ENCODE measurements at places on chromosomes 1 and 21.

DNA sequence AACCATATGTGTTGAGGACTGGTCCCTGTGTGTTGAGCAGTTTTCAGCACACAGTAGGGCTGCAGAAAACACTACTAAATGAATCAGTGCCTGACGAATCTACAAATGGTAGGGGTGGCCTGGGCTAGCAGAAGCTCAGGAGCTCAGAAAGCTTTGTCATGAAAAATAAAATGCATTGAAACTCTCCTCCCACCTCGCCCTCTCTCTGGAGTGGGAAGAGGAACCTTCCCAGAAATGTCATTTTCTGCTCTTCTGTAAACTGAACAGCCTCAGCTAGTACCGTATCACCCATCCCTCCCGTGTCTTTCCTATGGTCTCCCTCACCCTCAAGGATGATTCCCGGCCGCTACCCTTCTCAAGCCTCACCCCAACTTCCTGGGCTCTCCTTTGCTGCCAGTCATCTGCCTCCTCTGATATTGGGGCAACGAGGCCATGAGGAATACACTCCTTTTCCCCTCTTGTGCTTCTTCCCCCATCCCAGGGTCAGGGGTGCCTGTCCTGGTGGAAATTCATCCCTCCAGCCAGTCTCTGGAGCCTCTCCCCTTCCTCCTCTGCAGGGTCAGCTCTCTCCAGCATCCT lies 734.5 kb downstream of the PTPRU start:
- H3K27ac ChIP-seq, result no peak overlapping the region
- H3K4me3 ChIP-seq, result no peak overlapping the region
- no peaks in the 10 kb centered on the region for H3K4me1 ChIP-seq
- H3K27me3 ChIP-seq, result no peaks in the 10 kb centered on the region
- no peak for DNase-seq

- no peaks in the 10 kb centered on the region for H3K27me3 ChIP-seq
- H3K27ac ChIP-seq, result no peak overlapping the region
These were observed 46.6 kb downstream of the SSBP3 start for GRCh38 chr1:54359393-54360162.

- no peak overlapping the region for H3K4me3 ChIP-seq
- peaks cover 2% of the 10 kb centered on the region for H3K4me1 ChIP-seq
- DNase-seq, result no peak
- H3K27me3 ChIP-seq, result no peaks in the 10 kb centered on the region
- H3K36me3 ChIP-seq, result no peaks in the 10 kb centered on the region
- no peak overlapping the region for H3K27ac ChIP-seq
These were observed 277.4 kb upstream of the LRRC7 start for GRCh38 chr1:69290291-69290690.

DNA sequence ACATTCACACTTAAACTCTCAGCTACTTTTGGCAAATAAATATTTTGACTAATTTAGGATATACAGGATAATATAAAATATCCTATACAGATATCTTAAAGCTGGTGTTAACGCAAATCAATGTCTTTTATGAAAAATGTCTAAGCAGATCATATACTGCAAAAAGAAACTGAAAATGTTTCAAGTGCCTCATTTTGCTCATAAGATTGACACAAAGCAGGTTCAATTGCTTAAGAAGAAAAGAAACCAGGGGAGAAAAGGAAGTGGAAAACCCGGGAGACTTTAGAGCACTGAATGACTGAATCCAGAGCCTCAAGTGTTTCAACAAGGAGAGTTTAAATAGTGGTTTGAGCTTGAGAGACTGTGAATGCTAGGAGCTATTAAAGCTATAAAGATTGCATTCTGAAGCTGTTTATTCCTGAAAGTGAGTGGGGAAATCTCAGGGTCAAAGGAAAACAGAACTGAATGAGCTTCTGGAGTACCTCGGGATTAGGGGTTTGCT lies 1943.0 kb downstream of the MRPL39 start:
- no peaks in the 10 kb centered on the region for H3K27me3 ChIP-seq
- no peak overlapping the region for H3K4me3 ChIP-seq
- H3K4me1 ChIP-seq, result no peaks in the 10 kb centered on the region
- H3K36me3 ChIP-seq, result no peaks in the 10 kb centered on the region

DNA sequence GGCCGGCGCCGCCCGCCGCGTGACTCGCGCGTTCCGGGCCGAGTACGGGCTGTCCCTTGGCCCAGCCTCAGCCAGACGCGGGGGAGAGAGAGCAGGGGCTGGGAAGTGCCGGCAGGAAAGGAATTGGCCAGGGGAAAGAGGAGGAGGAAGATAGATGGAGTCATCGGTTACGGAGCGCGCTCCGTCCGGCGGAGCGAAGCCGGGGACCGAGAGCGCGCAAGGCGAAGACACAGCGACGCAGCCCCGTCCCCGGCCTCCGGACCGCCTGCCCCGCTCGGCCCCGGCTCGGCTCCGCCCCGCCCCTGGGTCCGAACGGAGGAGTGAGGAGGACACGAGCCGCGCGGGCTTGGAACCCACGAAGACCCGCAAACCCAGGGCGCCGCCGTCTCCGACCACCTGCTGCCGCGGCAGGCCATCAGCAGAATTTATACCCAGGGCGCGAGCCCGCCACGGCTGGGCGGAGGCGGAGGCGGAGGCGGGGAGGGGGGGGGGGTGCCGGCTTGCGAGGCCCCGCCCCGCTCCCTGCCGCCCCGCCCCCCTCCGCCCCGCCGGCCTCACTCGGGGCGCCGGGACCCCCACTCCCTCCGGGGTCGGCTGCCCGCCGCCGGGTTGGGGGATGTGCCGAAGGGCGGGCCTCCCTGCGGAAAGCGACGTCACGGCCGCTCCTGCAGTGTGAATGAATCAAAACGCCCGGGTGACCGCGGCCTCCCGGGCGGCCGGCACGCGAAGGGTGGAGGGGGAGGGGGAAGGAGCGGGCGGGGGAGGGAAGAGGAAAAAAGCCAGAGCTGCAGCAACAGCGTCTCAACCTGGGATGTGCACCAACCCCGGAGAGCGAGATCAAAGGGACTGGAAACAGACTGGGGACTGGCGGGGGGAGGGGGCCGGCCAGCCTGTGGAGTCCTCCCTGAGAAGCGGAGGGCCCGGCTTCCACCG lies at the start of gene LHX4:
TSS of gene LHX4 (plus strand) at position 782 of the 933 bp plus-strand sequence. CDS start 266 bp downstream, outside the sequence.
- H3K27ac ChIP-seq, result no peak within 1 kb of the TSS
- H3K4me3 ChIP-seq, result peak within 1 kb of the TSS; percentile 69
- peaks cover 62% of the 10 kb centered on the region for H3K27me3 ChIP-seq
- peaks cover 30% of the 10 kb centered on the region for H3K4me1 ChIP-seq
- no peak for DNase-seq

DNA sequence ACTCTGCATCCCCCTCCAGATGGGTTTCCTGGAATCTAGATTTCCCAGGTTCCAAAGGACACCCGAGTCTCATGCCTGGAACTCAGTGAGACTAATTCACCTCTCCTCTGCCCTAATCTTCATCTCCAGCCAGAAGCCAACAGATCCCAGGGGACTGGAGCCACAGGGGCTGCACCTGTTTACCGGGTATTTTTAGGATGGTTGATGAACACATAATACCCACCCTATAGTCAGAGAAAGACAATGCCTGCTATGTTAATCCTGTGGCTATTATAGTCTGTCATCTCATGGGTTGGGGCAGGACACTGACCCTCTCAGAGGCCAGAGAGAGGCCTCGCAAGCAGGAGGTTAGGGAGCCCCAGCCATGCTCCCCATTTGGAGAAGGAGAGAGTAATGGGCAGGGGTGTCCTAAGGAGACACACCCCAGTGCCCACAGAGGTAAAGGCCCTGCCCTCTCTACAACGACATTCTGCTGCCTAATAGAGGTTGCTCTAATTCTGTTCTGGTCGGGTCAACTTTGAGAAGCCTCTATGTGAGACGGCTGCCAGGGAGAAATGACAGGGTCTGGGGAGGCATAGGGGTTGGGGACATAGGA lies 1.0 kb upstream of the TNNI1 start:
- DNase-seq, result no peak
- H3K27me3 ChIP-seq, result peaks cover 3% of the 10 kb centered on the region
- no peak overlapping the region for H3K27ac ChIP-seq
- no peaks in the 10 kb centered on the region for H3K36me3 ChIP-seq

GRCh38 chr1:224170748-224171478 lies 12.1 kb upstream of the DEGS1 start:
- DNase-seq, result peak; percentile 22
- no peaks in the 10 kb centered on the region for H3K36me3 ChIP-seq
- no peak overlapping the region for H3K4me3 ChIP-seq
- H3K4me1 ChIP-seq, result peaks cover 21% of the 10 kb centered on the region
- H3K27ac ChIP-seq, result no peak overlapping the region
- no peaks in the 10 kb centered on the region for H3K27me3 ChIP-seq

GRCh38 chr1:224357626-224358124 lies 996 bp downstream of the CNIH4 start:
- peaks cover 12% of the 10 kb centered on the region for H3K4me1 ChIP-seq
- DNase-seq, result no peak
- H3K27me3 ChIP-seq, result no peaks in the 10 kb centered on the region
- H3K36me3 ChIP-seq, result no peaks in the 10 kb centered on the region
- H3K27ac ChIP-seq, result peak overlapping the region; percentile 82
- peak overlapping the region; percentile 88 for H3K4me3 ChIP-seq

GRCh38 chr1:101101360-101101759 lies 75.8 kb upstream of the DPH5 start:
- H3K4me3 ChIP-seq, result no peak overlapping the region
- H3K36me3 ChIP-seq, result no peaks in the 10 kb centered on the region
- no peaks in the 10 kb centered on the region for H3K27me3 ChIP-seq
- H3K4me1 ChIP-seq, result no peaks in the 10 kb centered on the region
- no peak for DNase-seq

DNA sequence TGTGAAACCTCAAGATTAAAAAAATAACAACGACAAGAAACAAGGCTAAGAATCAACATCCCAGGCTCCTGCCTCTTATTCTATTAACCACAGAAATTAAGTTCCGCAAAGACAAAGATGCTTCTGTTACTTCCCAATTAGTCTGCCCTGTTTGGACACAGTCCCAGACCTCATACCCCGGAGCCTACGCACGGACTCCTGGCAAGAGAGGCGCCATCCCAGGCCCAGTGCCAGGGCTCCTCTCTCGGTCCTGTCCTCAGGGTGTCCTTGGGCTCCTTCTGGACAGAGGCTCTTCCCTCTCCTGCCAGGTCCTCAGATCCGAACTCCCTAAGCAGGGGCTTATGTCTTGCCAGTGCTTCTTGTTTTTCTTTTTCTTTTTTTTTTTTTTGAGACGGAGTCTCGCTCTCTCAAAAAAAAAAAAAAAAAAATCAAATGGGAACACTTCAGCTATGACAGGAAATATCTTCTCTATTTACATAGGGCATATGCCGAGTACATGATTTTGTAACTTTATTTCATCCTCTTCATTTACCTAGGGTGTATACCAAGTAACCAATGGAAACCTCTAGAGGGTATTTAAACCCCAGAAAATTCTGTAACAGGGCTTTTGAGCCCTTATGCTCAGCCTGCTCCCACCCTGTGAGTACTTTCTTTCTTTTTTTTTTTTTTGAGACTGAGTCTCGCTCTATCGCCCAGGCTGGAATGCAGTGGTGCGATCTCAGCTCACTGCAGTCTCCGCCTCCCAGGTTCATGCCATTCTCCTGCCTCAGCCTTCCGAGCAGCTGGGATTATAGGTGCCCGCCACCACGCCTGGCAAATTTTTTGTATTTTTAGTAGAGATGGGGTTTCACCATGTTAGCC lies 11.7 kb upstream of the ENO1 start:
- no peaks in the 10 kb centered on the region for H3K27me3 ChIP-seq
- H3K4me1 ChIP-seq, result no peaks in the 10 kb centered on the region
- H3K27ac ChIP-seq, result no peak overlapping the region
- H3K4me3 ChIP-seq, result no peak overlapping the region

GRCh38 chr1:31362032-31362431 lies 10.8 kb downstream of the FABP3 start:
- no peak for DNase-seq
- no peaks in the 10 kb centered on the region for H3K27me3 ChIP-seq
- no peaks in the 10 kb centered on the region for H3K4me1 ChIP-seq
- H3K36me3 ChIP-seq, result peaks cover 17% of the 10 kb centered on the region
- no peak overlapping the region for H3K4me3 ChIP-seq

GRCh38 chr1:165050246-165050645 lies 306.3 kb downstream of the LMX1A start:
- H3K27me3 ChIP-seq, result no peaks in the 10 kb centered on the region
- no peak overlapping the region for H3K27ac ChIP-seq
- H3K36me3 ChIP-seq, result no peaks in the 10 kb centered on the region

DNA sequence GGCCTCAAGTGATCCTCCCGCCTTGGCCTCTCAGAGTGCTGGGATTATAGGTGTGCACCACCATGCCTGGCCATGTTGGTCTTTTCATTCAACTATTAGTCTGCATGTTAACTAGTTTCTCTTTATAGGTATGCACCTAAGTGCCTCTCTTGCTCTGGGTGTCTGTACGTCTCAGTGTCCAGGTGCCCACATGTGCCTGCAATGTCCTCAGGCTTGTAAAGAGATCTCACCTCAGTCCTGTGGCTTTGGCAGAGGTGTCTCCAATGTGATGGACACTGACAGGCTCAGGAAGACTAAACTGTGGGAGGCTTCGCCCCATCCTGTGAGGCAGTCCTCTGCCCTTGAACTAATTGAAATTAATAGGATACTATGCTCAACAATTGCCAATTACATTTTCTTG lies 526.3 kb downstream of the PTPRU start:
- H3K36me3 ChIP-seq, result no peaks in the 10 kb centered on the region
- no peak overlapping the region for H3K27ac ChIP-seq
- no peaks in the 10 kb centered on the region for H3K27me3 ChIP-seq

GRCh38 chr1:28835237-28835650 lies 23.3 kb downstream of the OPRD1 start:
- no peaks in the 10 kb centered on the region for H3K27me3 ChIP-seq
- H3K4me3 ChIP-seq, result no peak overlapping the region
- H3K4me1 ChIP-seq, result no peaks in the 10 kb centered on the region
- no peak for DNase-seq

DNA sequence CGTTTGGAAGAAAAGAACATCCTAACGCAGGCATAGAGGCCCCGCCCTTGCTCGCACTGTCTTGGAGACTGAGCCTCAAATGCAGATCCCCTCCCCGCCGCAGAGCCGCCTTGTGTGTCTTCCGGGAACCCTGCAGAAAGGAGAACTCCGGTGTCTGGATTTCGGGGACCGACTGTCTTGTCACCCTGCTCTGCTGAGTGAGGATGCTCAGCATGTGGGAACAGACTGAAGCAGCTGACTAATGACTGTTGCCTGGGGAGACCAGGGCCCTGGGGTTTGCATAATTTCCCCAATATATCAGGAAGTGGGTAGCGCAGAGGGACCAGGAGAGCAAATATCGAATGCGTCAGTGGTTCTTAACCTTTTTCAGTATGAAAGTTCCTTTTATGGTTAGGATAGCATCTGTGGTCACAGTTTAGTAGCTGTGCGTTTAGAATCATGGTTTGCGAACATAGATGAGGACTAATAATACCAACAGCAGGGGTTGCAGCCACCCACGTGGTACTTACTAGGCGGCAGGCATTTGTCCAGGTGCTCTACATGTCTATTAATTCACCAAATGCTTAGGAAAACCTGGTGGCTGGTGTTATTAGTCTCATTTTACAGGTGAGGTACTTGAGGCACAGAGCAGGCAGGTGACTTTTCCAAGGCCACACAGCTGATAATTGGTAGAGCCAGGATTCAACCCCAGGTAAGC lies 14.3 kb downstream of the GPR137B start:
- no peak overlapping the region for H3K27ac ChIP-seq
- peaks cover 3% of the 10 kb centered on the region for H3K4me1 ChIP-seq
- peak; percentile 41 for DNase-seq
- H3K36me3 ChIP-seq, result no peaks in the 10 kb centered on the region
- no peaks in the 10 kb centered on the region for H3K27me3 ChIP-seq
- no peak overlapping the region for H3K4me3 ChIP-seq

- H3K27me3 ChIP-seq, result no peaks in the 10 kb centered on the region
- H3K4me3 ChIP-seq, result no peak overlapping the region
- no peaks in the 10 kb centered on the region for H3K36me3 ChIP-seq
- H3K4me1 ChIP-seq, result no peaks in the 10 kb centered on the region
- DNase-seq, result no peak
- H3K27ac ChIP-seq, result no peak overlapping the region
These were observed 147.6 kb downstream of the DSCAM start for GRCh38 chr21:40699366-40699765.

- H3K4me1 ChIP-seq, result no peaks in the 10 kb centered on the region
- H3K27me3 ChIP-seq, result no peaks in the 10 kb centered on the region
- H3K27ac ChIP-seq, result no peak overlapping the region
- H3K36me3 ChIP-seq, result no peaks in the 10 kb centered on the region
These were observed 15.2 kb downstream of the ADCY10 start for GRCh38 chr1:167898578-167899222.
